ENCODE measurements at places on chromosomes 16 and 17.

- DNase-seq: no peak
Observed at GRCh38 chr16:85582229-85582991, 30.7 kb upstream of the GSE1 start.

- DNase-seq: no peak
Observed at GRCh38 chr17:2057175-2057759, 2.4 kb downstream of the HIC1 start.

- no peak for DNase-seq
Observed at GRCh38 chr16:89040391-89040790, 53.3 kb upstream of the ACSF3 start.

DNA sequence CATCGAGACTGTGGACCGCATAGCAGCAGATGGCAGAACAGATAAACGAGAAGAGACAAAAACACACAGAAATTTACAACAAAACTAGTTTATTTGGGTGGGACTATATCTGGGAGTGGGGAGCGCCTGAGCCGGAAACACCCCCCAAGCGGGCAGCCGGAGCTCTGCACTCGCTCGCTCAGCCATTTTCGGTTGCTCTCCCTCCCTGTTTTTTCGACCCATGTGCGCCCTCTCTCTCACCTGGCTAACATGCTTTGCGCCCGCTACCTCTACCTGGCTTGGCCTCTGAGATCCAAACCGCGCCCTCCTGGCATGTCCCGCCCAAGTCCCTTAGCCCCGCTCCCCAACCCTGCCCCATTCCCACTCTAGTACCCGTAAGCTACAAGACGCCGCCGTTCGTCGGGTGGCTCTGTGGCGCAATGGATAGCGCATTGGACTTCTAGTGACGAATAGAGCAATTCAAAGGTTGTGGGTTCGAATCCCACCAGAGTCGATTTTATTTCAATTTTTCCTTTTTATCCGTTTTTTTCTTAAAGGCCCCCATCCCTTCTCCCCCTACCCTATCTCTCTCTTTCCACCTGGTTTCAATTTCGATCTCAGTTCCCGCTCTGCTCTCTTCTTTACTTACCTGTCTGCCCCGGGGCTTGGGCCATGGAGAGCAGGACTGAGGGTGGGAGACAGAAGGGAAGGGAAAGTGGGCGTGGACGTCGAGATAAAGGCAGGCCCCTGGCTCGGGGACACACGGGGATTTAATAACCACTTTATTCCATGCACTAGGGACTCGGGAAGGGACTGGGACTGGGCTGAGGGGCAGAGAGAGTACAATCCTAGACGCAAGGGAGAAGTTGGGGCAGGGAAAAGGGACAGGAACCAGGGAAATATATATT lies 2.4 kb upstream of the ALOXE3 start:
- no peak for DNase-seq

- DNase-seq: no peak
Observed at GRCh38 chr17:13359774-13360173, 242.0 kb downstream of the HS3ST3A1 start.

- DNase-seq: no peak
Observed at GRCh38 chr17:2595716-2596115, 2.3 kb downstream of the PAFAH1B1 start.

DNA sequence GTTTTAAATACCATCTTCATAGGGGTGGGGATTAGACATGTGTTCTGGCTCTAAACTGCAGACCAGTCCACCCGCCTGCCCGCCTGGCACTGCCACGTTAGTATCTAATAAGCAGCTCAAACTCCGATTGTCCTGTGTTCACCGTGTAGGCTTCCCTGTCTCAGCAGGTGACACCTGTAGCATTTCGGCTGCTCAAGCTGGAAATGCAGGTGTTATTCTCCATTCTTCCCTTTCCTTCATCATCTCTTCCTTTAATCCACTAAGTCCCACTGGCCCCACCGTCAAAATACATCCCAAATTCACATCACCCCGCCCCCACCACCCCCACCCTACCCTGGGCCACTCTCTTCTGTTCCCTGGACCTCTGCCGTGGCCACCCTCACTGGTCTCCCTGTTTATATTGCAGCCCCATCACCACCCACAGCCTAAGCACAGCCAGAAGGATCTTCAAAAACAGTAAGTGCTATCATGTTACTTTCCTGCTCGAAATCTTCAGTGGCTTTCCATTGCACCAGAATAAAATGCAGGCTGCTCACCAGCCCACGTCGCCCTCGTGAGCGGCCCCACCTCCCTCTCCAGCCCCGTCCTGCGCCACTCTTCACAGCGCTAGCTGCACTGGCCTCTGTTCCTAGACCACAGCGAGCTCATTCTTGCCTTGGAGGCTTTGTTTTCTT lies 65.1 kb downstream of the RTN4RL1 start:
- no peak for DNase-seq
